Amygdala (tissue), 56 donors: ENCODE measurements at places on chromosomes 11 and 22.
A peak's percentile ranks its signal among the peaks of the same experiment; 100 is the strongest.

DNA sequence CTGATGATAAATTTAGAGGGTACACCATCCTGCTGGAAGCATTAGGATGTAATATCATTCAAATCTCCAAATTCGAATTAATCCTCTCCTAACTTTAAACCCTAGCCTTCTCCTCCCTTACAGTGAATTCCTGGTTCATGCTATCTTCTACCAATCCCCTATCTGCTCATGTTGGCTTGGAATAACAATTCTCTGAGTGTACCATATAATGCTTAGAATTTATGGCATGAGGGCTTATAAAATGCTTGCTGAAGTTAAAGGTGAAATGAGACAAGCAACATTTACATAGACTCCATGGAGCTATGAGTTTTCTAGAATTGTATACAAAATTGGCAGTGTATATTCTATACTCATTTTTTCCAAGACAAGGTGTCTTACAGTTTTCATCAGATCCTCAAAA, 79.3 kb downstream of the C2CD3 start:
- DNase-seq, result no peak

GRCh38 chr11:91199866-91200265, 977.0 kb upstream of the CHORDC1 start:
- no peak for DNase-seq

DNA sequence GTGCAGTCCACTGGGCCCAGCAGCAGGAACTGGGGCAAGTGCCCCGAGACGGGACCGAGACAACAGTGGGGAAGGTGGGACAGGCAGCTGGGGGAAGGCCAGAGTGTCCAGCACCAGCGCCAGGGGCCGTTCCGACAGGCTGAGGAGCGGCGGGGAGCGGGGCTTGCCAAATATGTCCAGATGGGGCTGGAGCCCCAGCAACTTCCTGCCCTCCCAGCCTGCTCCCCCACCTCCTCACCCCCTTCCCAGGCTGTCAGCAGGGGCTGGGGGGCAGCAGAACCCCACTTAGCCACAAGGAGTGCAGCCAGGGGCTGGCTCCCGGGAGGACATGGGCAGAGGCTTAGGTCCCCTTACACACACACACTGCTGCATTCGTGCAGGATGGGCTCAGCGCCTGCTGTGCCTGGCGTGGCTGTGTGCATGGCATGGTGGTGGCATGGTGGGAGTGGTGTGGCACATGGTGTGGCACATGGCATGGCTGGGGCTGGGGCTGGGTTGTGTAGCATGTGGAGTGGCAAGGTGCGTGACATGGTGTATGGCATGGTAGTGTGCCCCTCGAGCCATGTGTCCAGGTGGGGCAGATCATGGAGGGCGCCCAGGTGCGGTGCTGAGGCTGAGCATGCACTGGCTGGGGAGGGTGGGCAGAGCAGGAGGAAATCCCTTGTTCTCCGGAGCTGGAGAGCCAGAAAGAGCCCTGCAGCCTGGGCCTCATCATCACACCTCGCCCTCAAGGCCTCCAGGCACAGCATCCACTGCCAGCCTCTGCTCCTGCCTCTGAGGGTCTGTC, 51.7 kb downstream of the CDKN1C start:
- no peak for DNase-seq

DNA sequence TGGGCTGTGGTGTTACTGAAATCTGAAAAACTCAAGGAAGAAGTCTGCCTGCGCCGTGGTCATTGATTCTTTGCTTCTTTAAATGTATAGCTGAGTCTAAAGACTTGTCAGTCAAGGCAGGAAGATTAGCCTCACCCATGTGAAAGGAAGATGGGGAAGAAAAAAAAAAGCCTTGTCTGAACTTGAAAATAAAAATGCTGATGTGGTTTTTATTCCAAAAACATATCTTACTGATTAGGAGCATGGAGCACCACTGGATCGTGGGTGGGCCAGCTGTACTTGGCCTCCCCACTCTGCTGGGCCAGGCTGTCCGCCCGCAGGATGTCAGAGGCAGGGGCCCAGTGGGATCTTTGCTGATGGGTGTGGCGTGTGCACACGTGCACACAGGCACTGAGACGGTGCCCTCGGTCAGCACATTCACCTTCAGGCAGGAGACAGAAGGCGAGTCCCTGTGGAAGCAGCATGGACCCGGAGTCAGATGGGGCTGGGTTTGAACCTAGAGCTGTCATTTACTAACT, 111.9 kb downstream of the WNT7B start:
- no peak for DNase-seq

- no peak for DNase-seq
Measured at GRCh38 chr22:19105456-19105855, 16.8 kb downstream of the DGCR2 start.

DNA sequence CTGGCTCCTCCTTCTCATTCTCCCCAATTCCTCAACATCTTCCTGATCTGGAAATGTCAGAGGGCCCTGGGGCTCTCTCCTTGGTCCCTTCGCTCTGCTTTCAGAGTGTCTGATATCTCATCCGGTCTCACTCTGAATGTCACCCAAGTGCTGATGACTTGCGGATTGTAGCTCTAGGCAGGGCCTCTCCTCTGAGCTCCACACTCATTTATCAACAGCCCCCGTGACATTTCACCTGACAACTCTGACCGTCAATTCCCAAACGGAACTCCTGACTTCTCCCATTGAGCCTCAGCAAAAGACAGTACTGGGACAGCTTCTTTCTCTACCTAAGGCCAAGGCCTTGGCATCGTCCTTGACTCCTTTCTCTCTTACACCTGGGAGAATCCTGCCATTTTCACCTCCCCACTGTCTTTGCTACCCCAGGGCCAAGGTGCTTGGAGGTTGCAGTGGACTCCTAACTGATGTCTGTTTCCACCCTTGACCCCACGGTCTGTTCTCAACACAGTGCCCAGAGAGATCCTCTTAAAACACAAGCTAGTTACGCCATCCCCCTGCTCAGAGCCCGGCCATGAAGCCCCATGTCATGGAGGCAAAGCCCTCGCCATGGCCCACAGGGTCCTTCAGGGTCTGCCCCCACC, 57.5 kb upstream of the THY1 start:
- no peak for DNase-seq

GRCh38 chr22:22914726-22915669, 27.4 kb downstream of the IGLL5 start:
- no peak for DNase-seq

DNA sequence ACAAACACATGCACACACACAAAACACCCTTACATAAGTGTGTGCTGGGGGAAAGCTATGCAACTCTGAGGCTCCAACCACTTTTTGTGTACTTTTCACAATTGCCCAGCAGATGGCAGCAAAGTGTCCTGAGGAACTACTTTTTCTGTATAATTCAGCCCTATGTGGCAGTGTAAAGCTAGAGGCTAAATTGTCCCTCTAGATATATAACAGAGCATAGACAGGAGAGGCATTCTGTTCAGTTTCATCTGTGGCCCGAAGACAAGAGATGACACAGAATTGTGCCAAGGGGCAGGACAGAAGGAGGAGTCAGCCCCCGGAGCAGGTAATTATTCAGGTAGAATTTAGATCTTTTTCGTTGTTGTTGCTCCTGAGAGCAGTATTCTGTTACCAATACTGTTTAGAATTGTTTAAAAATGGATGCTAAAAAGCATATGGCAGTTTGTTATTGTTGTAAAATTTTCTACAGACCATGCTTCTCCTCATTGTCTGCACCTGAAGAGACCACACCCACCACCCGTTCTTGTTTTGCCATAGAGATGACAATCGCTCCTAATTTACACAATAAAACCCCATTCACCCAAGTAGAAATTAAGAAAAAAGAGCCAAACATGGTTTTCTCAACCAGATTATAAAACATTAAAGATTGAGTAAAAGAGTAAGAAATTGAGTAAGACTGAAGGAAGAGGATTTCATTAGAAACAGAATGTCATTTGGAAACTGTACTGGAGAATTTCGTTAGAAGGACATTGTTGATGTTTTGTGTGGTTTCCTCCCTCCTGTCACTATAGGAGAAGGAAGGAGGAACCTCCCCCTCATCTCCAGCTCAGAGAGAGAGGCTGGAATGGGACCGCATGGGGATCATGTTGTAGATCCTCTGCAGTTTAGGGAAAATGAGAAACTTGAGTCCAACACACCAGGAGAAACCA, 14.5 kb upstream of the MS4A7 start:
- peak; percentile 4 for DNase-seq

DNA sequence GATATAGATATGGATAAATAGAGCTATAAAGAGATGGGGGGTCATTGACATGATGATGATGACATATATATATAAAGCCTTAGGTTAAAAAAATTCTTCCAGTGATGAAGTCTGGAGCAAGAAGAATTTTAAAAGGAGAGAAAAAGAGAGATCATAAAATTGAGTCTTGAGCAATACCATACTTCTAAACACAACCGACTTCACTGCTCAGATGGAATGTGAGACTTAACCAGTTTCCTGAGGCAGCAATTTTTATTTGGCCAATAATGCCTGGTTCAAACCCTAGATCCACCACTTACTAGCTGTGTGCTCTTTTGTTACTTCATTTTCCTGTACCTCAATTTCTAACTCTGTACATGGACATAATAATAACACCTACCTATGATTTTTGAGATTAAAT, 229.5 kb downstream of the TTC28 start:
- no peak for DNase-seq

DNA sequence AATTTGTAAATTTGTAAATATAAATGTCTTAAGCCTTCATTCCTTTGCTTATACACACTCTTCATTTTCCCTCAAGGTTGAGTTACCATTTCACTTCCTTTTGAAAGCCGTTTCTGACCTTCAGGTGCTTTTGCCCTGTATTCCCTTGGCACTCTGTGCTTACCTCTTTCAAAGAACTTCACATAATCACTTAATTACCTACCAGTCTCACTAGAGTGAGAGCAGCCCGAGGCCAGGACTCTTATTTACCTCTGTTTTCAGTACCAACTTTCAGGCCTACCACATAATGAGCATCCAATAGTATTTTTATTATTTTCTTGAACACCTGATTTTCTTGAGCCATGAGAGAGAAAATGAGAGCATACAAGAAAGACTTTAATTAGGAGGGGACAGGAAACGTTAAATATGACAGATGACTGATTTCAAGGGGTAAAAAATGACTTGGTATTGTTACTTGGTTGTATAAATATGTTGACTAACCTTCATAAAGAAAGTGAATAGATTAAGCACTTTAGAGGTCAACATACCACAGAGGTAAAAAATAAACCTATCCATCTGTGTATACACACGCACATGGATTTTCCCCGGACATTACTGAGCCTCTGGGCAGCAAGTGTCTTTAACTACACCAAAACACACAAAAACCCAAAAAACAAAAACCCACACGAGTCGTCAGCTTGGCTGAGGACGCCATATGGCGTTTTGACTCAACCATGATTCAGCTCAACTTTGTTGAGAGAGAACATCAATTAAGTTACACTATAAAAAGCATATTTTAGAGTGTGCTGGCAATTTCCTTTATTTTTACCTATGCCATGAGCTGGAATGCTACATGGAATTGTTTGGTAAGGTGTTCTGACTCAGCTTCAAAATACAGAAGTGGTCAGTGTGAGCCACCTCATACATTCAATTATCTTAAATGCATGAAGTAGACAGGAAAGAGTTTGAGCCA, 7.6 kb downstream of the ATXN10 start:
- no peak for DNase-seq
